ENCODE measurements at places on chromosomes 2 and 18.

DNA sequence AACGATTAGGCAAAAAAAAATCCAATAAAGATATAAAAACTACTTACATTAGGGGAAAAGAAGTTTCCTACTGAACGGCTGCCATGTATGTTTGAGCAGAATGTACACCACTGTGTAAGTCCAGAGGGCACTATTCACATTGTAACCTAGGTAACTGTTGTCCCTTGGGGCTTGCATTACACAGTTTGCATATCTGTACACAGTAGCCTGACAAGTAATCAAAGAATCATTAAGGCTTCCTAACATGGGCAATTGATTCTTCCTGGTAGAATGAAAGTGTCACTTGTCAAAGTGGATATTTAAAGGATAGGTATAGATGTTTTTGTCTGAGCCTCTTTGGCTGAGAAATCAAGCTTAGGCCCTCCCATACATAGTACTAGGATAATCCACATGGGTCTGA, 39.1 kb downstream of the PLEK start:
- DNase-seq = no peak

DNA sequence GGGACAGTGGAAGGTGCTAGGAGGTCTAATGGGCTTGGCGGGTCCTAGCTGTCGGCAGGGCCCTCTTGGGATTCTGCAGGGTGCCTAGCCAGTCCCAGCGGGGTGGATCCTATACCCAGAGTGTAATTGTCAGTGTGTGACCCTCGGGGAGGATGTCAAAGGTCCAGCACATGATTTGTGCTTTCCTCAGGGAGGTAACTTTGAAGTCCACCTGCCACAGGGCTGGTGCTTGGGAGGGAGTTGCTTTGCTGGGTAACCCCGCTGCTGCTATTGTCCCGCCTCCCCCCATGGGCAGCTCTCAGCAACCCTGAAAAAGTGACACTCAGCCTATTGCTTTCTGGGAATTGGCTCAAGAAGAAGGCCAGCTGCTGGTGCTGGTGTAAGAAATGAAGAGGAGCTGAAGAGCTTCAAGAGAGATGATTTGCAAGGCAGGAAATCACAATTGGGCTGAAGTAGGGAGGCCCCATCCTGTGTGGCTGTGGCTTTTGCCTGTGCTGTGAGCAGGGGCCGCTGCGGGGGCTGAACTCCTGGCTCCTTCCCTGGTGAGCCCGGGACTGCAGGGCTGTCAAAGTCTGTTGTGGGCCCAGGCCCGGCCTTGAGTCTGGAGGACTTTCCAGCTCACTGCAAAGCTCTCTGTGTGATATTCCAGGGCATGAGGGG, 36.4 kb downstream of the EMILIN2 start:
- peak; percentile 25 for DNase-seq

GRCh38 chr2:66198873-66199272, 236.1 kb upstream of the MEIS1 start:
- DNase-seq = no peak

DNA sequence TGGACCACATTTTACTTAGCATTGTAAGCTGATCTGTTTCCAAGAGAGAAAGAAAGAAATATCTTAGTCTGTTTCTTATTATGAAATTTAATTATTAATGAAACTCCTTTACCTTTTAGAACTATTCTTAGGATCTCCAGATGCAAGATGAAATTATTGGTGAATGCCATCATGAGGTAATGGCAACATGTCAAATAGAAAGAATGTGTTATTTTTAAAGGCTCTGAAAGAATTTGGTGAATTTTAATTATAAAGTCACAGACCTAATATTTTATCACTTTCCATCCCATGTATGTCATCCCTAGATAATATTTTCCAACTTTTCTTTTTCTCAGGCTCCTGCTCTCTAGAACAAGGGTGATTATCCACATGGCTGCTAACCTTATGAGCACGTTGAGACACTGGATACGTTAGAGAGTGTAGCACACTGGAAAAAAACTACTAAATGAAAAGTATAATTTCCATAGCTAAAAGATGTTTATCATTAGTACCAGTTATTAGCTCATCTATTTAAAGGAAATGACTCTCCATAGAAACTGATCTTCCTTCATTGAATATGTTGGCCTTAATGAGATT, 95.2 kb upstream of the SCG2 start:
- no peak for DNase-seq

DNA sequence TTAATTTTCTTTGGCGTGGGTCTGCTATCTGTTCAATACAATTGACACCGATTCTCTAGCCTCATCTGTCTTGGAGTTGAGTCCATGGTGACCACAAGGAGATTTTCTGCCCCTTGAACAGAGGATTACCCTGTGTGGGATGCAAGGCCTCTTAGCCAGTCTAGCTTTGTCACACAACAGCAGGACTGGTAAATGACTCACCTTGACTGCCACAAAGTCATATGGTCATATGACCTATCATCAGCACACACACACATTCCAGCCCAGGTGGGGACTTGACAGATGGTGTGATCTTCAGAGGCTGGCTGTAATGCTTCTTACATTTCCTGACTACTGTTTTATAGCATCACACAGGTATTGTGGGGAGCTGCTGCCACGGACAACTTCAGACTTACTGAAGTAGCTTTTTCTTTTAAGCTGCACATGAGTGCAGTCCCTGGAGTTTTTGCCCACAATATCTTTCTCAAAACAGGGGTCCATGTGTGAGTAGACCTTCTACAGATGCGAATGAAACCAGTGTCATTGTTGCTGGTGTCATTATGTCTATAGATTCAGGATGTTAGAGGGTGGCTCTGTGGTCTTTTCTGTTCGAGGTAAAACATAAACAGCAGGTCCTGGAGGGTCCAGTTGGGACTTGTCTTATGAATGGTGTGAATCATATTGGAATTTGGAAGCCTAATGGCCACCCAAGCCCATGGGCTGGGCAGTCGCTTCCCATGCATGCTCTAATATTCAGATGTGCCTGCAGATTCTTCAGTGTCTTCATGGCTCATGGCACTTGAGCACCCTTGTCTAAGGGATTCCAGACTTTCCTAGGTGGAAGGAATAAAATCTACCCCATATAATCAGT, 18.6 kb upstream of the ACOXL start:
- DNase-seq = no peak
